Activated CD8-positive, alpha-beta memory T cell treated with anti-CD3 and anti-CD28 coated beads, Interleukin-2, amount 10 ng/mL, durations not matched to agents 7 days and 5 days (primary cell): ENCODE measurements at places on chromosomes 7 and 10.
A peak's percentile ranks its signal among the peaks of the same experiment; 100 is the strongest.

- no peak for DNase-seq
These were observed 119.5 kb downstream of the CFAP58 start for GRCh38 chr10:104472957-104473745.

- DNase-seq, result no peak
These were observed 97.0 kb downstream of the ANKRD61 start for GRCh38 chr7:6128205-6128604.

- no peak for DNase-seq
These were observed 105.5 kb upstream of the FAM204A start for GRCh38 chr10:118447478-118448270.

- peak; percentile 71 for DNase-seq
These were observed 518 bp downstream of the WAPL start for GRCh38 chr10:86520871-86521677.

DNA sequence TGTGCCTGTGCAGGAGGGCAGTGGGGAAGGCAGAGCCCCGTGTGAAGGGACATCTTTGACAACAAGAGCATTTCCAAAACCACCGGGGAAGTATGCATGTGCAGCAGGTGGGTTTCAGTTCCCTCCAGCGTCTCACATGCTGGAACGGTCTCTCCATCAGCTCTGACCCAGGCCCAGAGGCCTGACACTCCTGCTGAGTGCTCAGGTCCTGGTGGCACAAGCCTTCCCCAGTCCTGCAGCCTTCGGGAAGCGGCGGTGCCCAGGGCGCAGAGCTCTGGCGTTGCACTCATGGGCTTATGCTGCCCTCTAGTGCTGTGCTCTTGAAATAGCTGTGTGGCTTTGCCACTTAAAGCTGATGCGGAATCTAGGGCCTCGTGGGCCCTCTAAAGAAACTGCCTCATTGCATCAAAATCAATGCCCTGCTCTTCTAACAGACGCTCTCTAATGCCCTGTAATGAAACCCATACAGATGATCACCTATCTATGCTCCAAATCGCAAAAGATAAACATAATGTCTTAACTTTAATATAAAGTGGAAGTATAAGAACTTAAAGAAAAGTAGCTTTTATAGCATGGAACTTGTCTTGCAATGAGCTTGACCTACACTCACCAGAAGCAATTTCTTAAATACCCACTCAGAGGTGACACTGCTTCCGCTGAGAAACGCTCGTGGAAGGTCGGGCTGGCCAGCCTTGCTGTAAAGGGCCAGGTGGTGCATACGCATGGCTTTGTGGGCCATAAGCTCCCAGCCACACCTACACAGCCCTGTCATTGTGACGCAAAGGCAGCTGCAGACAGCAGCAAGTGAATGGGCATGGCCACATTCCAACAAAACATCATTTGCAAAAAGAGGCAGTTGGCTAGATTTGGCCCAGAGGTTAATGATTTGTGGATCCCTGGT lies 38.6 kb downstream of the CLRN3 start:
- peak; percentile 51 for DNase-seq

DNA sequence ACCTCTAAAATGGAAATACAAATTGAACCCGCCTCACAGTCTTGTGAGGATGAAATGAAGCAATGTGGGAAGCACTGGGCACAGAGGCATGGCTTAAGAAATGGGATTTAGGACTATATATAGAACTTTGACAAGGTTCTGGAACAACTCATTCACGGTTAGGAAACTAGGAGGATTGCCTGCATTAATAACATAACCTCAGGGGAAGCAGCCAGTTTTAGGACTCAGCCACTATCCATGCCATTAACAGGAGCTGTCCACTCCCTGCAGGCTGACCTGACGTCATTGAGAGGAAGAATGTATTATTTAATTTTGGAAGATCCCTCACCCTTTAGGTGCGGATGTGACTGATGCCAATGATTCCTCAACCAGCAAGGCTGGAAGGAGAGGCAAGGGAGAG lies 34.8 kb downstream of the ITGB8 start:
- no peak for DNase-seq

GRCh38 chr7:51033727-51034520 lies 251.2 kb upstream of the GRB10 start:
- DNase-seq, result no peak

- DNase-seq, result no peak
These were observed 163.6 kb downstream of the SUGCT start for GRCh38 chr7:40298421-40298820.

- no peak for DNase-seq
These were observed 11.4 kb downstream of the GIMAP6 start for GRCh38 chr7:150620617-150621371.

DNA sequence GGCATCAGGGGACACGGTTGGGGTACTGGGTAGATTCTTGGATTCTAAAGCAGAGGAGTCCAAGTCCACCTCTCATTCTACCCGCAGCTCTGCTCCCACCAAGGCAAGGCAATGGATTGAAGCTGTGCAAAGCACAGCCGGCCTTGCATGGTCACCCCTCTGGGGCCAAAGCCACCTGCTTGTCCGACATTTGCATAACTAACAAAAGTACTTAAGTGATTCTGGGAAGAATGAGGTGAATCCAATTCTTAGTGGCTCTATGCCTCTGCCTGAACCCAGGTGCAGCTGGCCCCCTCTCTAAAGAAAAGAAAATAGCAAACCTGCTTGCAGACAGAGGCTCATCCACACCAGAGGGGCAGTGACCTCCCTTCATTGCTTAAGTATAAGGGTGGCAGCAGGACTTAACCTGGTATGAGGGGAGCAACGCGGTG lies 10.7 kb upstream of the COBL start:
- no peak for DNase-seq

DNA sequence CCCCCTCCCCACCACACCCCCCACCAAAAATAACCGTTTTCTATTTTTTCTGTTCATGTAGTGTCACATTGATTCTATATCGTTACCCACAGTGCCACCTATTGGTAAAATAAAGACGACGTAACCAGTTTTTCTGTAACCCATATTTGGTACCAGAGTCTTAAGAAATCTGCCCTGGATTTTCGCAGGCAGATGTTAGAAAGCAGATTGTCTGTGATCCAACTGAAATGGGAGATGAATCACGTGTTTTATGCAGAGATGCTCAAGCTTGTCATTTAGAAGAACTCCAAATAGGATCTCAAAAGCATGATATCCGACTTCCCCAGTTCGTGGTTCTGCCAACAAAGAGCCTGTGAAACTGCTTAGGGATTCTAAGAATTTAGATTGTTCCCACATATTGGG lies 261.1 kb upstream of the CSTF2T start:
- no peak for DNase-seq

DNA sequence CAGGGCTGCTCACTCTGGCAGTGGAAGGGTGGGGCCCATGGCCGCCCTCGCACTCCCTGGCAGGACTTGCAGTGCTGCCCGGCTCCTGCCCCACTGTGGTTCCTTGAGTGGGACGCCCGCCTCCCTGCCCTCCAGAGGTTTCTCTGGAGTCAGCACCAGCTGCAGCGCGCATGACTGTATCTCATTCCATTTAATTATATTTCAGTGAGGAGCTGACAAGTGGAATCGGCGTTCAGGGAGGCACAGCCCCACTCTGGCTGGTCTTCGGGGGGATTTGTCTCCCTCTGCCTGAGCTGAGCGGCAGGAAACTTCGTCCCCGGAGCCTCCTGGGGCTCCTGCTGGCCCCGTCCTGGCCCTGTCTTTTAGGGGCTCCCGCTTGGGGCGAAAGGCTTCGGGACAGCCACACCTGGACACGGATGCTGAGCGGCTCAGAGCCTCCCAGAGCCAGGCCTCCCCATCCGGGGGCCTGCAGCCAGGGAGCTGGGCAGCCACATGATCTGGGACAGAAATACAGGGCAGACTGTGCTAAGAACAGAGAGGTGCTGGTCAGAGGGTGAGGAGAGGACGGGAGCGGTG lies 75.3 kb upstream of the NKX6-2 start:
- DNase-seq, result no peak

DNA sequence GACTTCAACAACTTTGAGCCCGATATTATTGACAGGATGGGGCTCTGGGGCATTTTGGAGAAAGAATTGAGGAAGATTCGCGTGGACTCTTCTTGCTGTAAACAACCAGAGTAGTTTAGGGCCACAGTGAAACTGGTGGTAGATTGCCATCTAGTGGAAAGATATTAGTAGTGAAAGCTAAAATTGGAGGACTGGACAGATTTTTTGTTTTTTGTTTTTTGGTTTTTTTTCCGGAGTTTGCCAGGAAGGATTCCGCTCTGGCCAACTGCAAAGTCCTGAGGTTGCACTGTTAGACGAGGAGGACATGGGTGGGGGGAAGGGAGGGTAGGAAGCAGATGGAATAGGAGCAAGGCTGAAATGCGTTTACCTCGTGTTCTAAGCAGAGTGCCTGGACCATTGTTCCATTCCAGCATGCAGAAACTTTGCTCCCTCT lies 11.7 kb downstream of the NOBOX start:
- DNase-seq, result no peak

DNA sequence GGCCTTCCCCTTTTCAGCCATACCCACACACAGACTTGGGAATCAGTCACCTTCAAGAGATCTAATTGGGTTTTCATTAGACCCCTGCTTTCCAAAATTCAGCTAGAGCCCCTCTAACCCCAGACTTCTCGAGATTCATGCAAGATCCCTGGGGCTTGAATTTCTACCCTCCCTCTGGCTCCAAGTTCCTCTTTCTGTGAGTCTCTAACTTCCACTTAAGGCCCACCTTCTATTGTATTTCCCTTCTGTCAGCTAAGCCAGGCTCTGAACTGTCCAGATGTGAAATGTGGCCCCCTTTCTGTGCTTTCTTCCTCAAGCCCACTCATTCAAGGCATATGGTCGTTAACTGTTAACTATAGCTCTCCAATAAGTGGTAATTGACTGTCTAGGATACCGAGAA lies 132.2 kb downstream of the ZNF365 start:
- DNase-seq, result no peak

DNA sequence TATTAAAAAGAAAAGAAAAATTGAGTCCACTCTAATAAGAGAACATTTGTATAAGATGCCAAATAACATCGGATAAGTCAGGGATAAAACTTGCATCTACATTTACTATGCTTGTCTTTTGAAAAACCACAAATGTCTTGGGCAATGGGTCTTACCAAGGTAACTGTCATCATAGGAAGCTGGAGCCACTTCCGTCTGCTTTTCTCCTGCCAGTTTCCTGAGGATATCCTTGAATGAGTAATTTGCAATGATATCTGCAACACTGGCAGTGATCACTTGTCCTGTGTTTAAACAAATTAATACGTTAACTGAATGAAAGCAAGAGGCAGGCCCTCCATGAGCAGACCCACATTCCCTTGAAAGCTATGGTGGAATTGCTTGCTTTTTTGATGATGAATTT lies 47.3 kb downstream of the ITGA8 start:
- DNase-seq, result no peak

DNA sequence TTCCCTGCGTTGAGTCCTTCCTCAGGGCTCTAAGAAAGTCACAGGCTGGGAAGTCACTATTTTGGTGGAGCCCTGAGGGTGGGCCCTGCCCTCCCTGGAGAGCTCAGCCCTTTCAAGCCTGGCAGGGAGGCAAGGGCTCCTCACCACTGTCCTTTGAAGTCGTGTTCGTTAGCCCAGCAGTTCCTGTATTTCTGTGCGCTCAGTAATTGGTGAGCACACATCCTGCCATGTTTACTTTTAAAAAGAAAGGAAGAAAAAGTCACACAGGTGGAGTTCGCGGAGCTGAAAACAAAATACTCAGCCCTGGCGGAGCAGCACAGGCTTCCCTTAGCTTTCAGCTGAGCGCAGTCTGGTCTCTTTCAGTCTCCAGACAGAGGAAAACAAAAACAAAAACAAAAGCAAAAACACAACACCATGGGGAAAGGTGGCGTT lies 37.1 kb downstream of the PRKCQ start:
- DNase-seq, result peak; percentile 71

- no peak for DNase-seq
These were observed 507.6 kb upstream of the FOXK1 start for GRCh38 chr7:4174451-4174850.

- no peak for DNase-seq
These were observed 191.9 kb downstream of the CDK14 start for GRCh38 chr7:90788052-90788451.

- DNase-seq, result no peak
These were observed 9.0 kb upstream of the GPR141 start for GRCh38 chr7:37674531-37674930.

DNA sequence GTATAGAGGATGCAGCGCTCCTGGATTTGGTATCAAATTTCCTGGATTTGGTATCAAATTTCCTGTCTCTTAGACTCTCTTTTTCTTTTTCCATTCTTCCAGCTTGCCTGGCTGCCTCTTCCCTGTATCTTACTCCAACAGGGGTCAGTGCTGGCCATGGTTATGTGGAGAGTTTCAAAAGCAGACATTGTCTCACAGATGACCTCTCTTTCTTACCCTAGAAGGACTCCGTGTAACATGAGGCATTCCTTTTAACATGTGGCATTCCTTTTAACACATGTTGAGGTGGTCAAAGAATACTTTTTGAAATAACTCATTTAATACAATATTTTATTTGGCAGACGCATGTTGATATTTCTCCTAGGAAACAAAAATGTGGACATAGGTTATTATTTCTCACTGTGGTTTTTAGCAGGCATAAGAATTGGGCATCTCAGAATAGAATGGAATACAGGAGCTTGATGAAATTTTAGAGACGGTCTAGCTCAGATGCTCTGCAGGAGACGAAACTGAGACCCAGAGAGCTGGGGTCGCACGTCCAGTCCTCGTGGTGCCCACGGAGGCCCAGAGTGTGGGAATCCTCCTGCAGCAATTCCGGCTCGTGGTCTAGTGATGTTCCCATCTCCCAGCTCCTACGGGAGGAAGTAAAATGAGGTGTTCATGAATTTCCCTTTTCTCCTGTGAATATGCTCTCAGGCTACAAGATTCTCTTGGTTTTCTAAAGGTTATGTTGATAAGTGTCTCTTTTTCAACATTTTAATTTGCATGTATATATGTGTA lies 59.6 kb upstream of the PITRM1 start:
- DNase-seq, result no peak

- DNase-seq, result no peak
These were observed 37.2 kb upstream of the CDH23 start for GRCh38 chr10:71359364-71360046.

DNA sequence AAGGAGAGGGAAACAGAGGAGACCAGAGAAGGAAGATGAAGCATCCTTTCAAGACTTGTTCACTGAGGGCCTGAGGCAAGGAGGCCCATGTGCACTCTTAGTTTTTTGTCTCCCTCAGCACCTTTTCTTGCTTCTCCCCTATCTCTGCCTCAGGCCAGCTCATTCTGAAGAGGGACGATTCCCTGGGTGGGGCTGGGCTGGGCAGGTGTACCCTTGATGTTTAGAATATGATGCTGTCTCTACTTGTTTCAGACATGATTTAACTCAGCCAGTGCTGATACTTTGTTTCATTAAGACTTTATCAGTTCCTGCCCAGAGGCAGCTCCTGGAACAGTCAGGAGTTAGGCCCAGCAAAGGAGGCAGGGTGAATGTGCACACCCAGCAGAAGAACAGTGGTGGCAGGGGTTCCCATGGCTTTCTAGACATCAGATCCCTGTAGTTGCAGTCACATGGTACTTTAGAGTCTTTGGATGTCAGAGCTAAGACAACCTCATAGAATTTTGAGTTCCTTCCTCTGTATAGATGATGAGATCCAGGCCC lies 3.4 kb downstream of the PRXL2A start:
- DNase-seq, result no peak

- no peak for DNase-seq
These were observed 33.7 kb downstream of the PRKAG2 start for GRCh38 chr7:151843181-151843580.

GRCh38 chr7:103297837-103298179 lies 573 bp downstream of the PMPCB start:
- no peak for DNase-seq

- no peak for DNase-seq
These were observed 40.4 kb downstream of the CALML3 start for GRCh38 chr10:5565205-5565545.
